ENCODE measurements at places on chromosomes 5 and 9. TPM values are rescaled to one million over a fixed set of nuclear protein-coding genes. Genes with fewer than 3 reads are reported as not detected.

The GARNL3 gene
- 0.26 TPM for polyA plus RNA-seq

The DELE1 gene
- polyA plus RNA-seq: 39.8 TPM

The NPDC1 gene
- 19.3 TPM for polyA plus RNA-seq

The CBY3 gene
- polyA plus RNA-seq: not detected

The MCTP1 gene
- 4.0 TPM for polyA plus RNA-seq

The PAEP gene
- not detected for polyA plus RNA-seq

The CTSV gene
- polyA plus RNA-seq: 188 TPM

The UGT3A1 gene
- not detected for polyA plus RNA-seq

The FAM221B gene
- not detected for polyA plus RNA-seq

The KIF4B gene
- polyA plus RNA-seq: 0.01 TPM

The SMIM3 gene
- polyA plus RNA-seq: 62.5 TPM

The C9orf50 gene
- not detected for polyA plus RNA-seq

The MAMDC2 gene
- 10.9 TPM for polyA plus RNA-seq

The WHRN gene
- polyA plus RNA-seq: 1.9 TPM

The IL7R gene
- 5.3 TPM for polyA plus RNA-seq

The BARHL1 gene
- not detected for polyA plus RNA-seq

The MEF2C gene
- not detected for polyA plus RNA-seq

The ZNF454 gene
- polyA plus RNA-seq: not detected

The CTXN3 gene
- polyA plus RNA-seq: not detected

The MYO10 gene
- 13.1 TPM for polyA plus RNA-seq

The PPP1R2B gene
- not detected for polyA plus RNA-seq

The CARD9 gene
- polyA plus RNA-seq: 0.14 TPM

The UBTD2 gene
- polyA plus RNA-seq: 8.9 TPM

The ARHGEF37 gene
- polyA plus RNA-seq: 5.1 TPM

The ST8SIA4 gene
- not detected for polyA plus RNA-seq

The TMEM215 gene
- polyA plus RNA-seq: not detected

The ADGRV1 gene
- 0.02 TPM for polyA plus RNA-seq

The CDC20B gene
- 0.05 TPM for polyA plus RNA-seq

The ABL1 gene
- 19.4 TPM for polyA plus RNA-seq

The TIGD6 gene
- polyA plus RNA-seq: 4.1 TPM

The CAMK4 gene
- polyA plus RNA-seq: 3.6 TPM

The GFPT2 gene
- 0.15 TPM for polyA plus RNA-seq

The PRSS3 gene
- 50.8 TPM for polyA plus RNA-seq

The IL4 gene
- polyA plus RNA-seq: not detected
